ENCODE measurements at places on chromosomes 1 and 21.

GRCh38 chr1:154193821-154194220 is 1.9 kb upstream of the TPM3 start:
- DNase-seq = peak; percentile 59

DNA sequence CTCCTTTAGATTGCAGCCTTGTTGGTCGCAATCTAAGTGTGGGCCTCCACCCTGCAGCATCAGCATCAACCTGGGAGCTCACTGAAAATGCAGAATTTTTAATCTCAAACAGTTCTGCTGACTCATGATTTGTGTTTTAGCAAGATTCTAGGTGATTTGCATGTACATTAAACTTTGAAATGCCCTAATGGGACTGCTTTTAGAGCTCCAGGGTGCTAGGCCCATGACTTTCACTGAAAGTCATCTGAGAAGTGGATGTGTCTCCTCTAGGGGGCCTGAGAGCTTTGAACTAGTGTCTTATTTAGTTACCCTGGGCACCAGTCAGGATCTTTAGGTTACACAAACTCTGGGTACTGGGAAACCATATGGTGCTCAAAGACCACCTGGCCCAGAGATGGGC is 9.0 kb downstream of the TRIM67 start:
- no peak for DNase-seq

GRCh38 chr1:171245458-171246064 is 2.7 kb upstream of the FMO1 start:
- peak; percentile 47 for DNase-seq

DNA sequence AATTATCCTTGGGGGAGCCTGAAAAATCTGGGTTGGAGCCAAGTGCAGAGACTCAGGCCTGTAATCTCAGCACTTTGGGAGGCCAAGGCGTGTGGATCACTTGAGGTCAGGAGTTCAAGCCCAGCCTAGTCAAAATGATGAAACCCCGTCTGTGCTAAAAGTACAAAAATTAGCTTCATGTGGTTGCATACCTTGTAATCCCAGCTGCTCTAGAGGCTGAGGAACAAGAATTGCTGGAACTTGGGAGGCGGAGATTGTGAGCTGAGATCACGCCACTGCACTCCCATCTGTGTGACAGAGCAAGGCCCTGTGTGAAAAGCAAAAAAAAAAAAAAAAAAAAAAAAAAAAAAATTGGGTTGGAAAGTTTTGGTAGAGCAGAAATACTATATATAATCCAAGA is 1563.6 kb upstream of the PRMT6 start:
- DNase-seq = no peak

DNA sequence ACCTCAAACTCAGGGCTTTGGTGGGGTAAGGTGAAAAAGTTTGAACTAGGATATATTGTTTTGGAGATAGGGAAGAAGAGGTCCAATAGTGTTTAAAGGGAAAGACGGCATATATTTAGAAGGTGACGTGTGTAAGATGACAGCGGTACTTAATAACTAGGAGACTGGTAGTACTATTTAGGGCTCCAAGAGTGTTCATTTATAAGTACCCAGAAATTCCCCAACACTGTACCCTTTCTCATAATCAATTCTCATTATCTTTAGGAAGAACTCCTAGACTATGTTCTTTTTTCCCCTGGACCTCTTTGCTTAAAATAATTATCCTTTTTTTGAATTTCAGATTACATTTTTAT is 1.5 kb downstream of the LYPLAL1 start:
- DNase-seq = no peak

DNA sequence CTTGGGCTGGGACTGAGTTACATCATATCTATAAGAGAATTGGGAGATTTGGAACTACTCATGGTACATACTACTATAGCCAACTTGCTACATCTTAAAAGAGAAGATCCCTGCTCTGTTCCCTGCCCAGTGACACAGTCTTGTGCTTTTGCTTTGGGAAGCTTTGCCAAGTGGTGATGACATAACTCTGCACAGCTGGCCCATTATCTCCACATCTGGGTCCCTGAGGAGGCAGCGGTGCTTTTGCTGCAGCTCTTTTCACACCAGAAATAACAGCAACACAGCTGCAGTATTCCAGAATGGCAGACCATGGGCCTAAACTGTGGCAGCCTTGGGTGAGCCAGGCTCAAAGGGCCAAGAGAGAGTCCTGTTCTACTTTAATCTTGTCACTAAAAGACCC is 296.0 kb downstream of the HHAT start:
- DNase-seq = no peak

- no peak for DNase-seq
Measured at GRCh38 chr1:209882286-209882685, 54.5 kb downstream of the UTP25 start.
